ENCODE measurements at places on chromosomes 2 and 18.

DNA sequence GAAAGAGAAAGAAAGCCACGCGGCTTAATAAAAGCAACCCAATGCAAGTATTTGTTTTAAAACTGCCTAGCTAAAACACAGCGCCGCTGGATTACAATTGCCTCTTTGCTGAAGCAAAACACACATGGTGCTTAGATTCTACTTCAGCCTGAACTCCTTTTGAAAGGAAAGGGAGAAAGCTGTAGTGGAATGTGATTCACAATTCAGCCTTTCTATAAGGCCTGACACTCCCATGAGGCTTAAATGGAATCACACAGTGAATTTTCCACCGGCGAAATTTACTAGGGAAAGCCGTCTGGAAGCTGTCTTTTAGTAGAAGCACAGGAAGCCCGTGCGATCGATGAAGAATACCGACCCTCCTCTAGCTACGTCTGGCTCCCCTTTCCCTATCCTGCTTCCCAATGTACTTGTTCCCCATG lies 348.0 kb downstream of the DLGAP1 start:
- DNase-seq = no peak

DNA sequence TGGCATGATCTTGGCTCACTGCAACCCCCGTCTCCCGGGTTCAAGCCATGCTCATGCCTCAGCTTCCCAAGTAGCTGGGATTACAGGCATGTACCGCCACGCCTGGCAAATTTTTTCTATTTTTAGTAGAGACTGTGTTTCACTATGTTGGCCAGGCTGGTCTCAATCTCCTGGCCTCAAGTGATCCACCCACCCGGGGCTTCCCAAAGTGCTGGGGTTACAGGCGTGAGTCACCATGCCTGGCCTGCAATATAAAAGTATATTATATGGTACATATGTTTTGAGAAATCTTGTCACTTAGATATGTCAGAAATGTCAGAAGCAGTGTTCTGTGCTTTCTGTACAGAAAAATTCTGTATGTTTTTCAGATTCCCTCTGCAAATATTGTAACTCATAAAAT lies 19.2 kb upstream of the XPO1 start:
- no peak for DNase-seq

DNA sequence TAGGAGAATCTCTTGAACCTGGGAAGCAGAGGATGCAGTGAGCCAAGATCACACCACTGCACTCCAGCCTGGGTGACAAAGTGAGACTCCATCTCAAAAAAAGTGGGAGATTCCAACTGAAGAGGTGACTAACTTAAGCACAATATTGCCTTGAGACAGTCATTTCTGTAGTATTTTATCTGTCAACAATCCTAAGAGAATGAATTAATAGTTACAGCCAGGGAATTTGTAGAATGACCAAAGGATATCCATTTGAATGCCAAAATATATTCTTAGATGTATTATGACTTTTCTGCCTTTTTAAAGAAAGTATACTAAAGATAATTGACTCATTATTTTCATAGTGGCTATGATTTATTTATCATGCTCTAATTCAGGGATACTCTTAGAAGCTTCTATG lies 40.7 kb upstream of the CCDC150 start:
- DNase-seq = no peak

- no peak for DNase-seq
Measured at GRCh38 chr2:157842106-157842879, 33.8 kb downstream of the ACVR1 start.

GRCh38 chr2:10427618-10427949 lies 20.5 kb downstream of the ODC1 start:
- DNase-seq = no peak

DNA sequence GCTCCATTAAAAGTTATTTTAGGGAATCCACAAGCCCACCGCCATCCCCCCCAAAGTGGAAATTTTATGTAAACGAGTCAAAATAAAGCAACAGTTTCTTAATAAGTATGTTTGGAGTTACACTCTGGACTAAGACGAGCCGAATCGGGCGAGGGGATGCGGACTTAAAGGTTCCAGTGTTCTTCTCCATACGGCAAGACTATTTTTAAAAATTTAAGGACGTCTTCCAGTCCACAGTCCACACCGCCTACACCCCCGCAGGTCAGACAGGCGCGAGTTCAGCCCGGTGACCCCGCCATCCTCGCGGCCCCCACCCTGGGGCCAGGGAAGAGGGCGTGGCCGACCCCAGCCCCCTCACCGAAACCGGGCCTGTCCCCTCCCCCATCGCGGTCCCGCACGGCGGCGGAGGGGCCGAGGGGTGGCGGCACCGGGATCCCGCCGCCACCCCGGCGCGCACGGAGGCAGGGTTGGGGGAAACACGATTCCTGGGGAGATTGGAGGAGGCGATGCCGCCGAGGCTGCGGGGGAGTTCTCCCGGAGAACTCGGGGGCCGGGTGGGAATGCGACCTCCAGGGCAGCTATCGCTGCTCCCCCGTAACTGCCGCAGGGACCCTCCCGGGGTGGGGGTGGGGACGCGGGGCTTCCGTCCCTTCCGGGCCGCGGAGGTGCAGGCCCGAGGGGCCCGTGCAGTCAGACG lies 24.5 kb upstream of the SMAD7 start:
- DNase-seq = no peak

GRCh38 chr2:63056107-63057050 lies 5.7 kb downstream of the OTX1 start:
- DNase-seq = no peak

DNA sequence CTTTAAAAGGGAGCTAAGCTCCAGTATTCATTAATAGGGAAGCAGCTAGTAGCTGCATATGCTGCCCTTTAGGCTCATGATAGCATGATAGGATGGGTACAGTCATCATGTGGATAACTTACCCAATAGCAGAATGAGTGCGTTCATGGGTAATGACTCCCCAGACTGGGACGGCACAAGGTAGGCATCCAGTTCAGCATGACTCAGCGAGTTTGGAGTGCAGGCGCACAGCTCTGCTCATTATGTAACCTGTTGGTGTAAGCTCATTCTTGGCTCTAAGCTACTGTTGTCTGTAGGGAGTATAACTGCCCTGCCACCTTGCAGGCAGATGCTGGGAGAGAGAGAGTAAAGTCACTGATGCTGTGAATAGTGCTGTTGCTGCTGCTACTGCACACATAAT lies 209.2 kb upstream of the SYT4 start:
- no peak for DNase-seq

DNA sequence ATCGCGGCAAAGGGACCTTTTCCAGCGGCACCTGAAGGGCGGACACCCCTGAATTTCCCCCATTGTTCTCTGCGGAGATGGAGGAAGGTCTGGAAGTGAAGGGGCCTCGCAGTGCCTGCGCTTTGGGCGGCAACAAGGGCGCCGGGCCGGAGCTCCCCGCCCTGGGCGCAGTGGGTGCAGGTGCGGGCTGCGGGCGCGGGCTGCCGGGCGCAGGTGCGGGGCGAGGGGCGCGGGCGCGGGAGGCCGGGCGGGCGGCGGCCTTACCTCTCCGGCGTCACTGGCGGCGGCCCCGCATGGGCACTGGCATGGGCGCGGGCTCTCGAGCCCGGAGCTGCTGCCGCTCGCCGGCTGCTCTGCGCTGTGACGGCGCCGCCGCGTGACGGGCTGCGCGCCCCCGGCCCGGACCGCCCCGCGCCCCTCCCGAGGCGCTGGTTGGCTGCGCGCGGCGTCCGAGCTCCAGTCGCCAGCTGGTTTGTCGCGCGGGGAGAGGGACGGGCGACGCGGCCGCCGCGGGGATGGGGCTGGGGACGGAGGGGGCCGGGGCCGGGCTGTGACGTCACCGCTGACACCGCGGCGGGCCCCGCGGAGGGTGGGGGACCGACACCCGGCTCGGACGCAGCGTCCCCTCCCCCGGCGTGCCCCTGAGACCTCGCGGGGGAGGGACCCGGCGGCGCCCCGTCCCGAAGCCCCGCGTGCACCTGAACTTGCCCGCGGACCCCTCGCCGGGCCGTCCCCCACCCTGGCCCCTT lies at the start of gene KIF1A:
Gene KIF1A, minus strand, starts transcription at position 362 of the 749 bp plus-strand sequence. CDS start 22,467 bp downstream, outside the sequence.
- DNase-seq = peak; percentile 32

GRCh38 chr2:68465081-68465916 lies 1.8 kb downstream of the FBXO48 start:
- no peak for DNase-seq

GRCh38 chr2:49794396-49794795 lies 640.1 kb upstream of the FSHR start:
- no peak for DNase-seq

DNA sequence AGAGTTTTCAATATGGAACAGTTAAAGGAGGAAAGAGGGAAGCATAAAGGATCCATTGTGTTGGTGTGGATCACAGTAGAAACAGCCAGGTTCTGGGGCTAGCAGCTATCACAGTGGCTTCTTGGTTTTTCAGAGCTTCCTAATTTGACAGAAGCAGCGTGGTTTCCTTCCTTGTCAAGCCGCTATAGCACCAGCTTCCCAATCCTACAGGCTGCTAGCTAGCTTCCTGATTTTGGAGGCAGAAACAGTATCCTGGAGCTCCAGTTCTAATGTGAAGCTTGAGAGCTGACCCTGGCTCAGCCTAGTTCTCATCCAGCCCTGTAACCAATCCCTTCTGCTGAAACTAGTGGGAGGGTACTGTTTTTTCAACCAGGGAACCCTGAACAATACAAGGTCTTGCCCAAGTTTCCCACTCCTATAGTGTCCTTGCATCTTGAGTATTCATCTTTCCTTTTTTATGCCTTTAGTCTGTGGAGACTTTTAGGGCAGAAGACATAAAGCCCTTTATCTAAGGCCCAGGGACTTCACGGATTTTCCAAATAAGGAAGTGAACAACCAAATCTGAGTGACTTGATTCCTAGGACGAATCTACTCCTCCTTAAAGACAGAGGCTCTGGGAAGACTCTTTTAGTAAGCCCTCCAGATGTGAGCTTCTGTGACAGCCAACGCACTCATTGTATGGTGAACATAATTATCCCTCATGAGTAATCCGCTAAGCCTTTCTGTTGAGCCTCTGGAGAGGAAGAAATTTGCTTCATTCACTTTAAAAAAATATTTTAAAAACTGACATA lies 33.8 kb downstream of the CCDC93 start:
- DNase-seq = no peak

DNA sequence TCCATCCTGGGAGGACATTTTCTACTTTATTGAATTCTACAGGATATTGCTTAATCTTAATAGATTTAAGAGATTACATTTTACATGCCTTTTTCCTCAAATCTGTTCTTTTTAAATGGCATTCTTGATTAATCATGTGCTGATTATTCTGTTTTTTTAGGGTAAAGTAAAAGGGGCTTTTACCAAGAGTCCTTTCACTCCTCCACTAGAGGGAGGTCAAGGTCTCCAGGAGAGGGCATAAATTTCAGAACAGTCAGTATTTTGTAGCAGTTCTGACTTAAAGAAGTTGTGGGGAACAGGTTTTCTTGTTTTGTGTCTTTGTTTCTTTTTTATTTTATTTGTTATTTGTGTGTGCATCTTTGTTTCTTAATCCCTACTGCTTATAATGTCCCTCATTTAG lies 25.4 kb downstream of the WDR75 start:
- no peak for DNase-seq

DNA sequence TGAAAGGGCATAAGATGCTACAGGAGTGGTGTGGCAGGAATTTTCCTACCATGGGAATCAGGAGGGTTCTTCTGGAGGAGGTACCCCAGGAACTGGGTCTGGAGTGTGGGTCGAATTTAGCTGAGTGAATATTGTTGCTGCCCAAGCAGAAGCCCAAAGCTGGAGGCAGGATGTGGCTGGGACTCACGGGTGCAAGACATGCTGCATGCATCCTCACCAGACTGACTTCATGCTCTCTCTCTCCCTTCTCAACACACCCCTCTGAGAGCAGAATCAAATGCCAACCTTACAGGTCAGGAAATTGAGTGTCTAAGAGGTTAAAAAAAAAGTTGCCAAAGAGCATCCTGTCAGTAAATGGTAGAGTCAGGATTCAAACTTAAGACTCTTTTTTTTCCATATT lies 78.8 kb upstream of the TTC39C start:
- no peak for DNase-seq

GRCh38 chr2:20584399-20585358 lies 66.2 kb downstream of the HS1BP3 start:
- DNase-seq = no peak

Measured in NCI-H524 treated with DMSO at 0.1 percent for 48 hours (cell line).